ENCODE measurements at places on chromosomes 12 and 14.
A peak's percentile ranks its signal among the peaks of the same experiment; 100 is the strongest.

- DNase-seq = no peak
Measured at GRCh38 chr14:51335961-51336723, 96.1 kb downstream of the TMX1 start.

DNA sequence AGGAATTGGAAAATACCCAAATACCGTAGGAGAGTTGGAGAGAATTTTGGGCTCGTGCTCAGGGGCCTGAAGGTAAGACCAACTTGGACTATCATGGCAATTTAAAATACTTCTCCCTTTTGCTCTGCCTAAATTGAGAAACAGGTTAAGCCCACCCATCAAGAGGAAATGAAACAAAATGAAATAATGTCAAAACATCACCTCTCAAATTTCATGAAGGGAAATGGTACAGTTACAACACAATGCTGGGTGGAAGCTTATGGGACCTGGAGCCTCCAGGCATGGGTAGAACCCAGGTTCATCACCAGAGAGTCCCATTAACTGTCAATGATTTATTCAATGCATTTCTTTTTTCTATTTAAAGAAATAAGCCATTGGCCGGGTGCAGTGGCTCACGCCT lies 33.7 kb downstream of the FOS start:
- DNase-seq = no peak

DNA sequence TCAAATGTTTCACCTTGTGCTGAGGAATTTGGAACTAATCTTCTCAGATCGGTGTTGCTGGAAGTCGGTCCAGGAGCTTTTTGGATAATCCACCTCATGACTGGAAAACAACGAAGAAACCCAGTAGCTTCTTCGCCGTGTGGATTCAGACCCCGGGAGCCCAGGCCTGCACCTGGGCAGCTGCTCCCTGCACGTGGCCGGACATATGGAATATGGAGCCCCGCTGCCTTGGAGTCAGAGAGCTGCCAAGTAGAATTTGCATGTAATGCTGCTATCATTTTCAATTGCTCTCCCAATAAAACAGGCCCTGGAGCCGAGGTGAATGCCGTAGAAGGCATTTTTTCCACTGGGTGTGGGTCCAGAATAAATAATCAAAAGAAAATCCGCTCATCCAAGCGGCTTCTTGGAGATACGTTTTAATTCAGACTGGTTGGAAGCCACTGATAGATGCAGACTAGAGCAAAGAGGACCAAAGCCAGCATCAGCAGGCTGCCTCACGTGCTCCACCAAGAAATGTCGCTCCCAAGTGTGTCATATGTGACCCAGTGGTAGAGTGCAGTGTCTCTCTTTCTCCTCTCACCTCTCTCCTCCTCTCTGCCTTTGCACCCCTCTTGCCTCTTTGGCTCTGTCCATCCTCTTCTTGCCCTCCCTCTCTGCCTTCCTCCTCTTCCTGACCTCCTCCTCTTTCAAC lies 115.3 kb downstream of the ZNF664 start:
- DNase-seq = no peak

DNA sequence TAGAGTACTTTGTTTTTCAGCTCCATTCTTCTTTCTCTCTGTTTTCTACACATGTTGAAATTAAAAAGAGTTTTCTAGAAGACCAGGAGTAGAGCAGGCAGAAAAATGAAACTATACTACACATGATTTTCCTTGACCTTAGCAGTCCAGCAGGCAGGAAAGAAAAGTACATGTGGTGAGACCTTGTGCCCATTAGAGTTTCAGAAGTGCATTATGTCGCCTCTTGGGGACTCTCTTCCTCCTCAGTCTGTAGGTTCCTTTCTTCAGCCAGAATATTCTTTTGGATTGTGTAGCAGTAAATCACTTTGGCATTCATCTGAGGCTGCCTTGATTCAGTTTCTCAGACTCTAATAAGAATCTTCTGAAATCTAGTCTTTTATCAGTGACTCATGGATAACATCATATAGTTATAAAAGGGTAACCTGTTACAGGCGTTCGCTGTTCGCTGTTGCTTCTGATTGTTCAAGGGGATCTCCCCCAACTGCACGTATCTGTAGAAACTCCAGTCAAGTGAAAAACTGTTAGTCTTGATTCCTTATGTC lies 161.8 kb downstream of the ANO4 start:
- no peak for DNase-seq

- DNase-seq = no peak
Measured at GRCh38 chr14:66473223-66473622, 12.9 kb upstream of the CCDC196 start.

DNA sequence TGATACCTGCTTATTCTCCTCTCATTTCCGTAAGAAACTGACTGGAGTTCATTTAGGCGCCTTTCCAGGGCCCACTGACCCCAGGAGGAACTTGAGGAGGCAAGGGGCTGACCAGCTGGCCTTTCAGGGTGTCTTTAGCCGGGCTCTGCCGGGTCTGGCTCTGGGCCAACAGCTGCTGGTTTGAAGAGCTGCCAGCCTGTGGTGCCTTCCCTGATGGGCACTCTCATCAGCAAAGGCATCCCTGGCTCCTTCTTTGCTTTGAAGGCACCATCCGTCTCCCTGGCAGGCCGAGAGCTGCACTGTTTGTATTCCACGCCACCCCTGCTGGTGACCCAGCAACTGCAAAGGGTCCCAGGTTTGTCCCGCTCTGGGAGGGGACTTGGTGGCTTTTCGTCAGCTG lies 42.0 kb downstream of the IQSEC3 start:
- DNase-seq = no peak

GRCh38 chr12:39780913-39781446 lies 161.4 kb upstream of the ABCD2 start:
- DNase-seq = no peak

GRCh38 chr12:116222358-116222757 lies 55.1 kb downstream of the MED13L start:
- peak; percentile 64 for DNase-seq

- DNase-seq = no peak
Measured at GRCh38 chr14:72753879-72754400, 140.0 kb downstream of the DPF3 start.

DNA sequence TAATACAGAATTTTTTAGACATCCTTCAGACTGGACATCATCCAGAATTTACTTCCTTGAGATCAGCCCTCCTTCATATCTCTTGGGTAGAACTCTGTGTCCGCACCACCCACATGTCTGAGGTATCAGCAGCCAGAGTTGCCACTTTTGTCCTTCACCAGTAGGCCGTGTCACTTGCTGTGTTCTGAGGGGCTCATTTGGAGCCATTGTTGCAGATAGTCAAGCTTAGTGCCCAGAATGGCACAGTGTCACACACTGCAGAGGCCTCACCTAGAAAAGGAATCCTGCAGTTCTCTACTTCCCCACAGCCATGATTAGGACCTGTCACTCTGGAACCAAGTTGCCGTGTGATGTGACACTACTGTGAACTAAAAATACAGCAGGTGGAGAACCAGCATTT lies 36.9 kb upstream of the KCNK13 start:
- no peak for DNase-seq

- no peak for DNase-seq
Measured at GRCh38 chr12:118334939-118335567, 37.7 kb downstream of the TAOK3 start.

GRCh38 chr14:100775831-100776591 lies 49.3 kb downstream of the DLK1 start:
- no peak for DNase-seq

- no peak for DNase-seq
Measured at GRCh38 chr12:49068879-49069506, 786 bp downstream of the RHEBL1 start.

GRCh38 chr12:41663598-41664265 lies 475.6 kb downstream of the PDZRN4 start:
- DNase-seq = peak; percentile 45

GRCh38 chr14:60705100-60705499 lies 19.1 kb downstream of the SIX4 start:
- no peak for DNase-seq

DNA sequence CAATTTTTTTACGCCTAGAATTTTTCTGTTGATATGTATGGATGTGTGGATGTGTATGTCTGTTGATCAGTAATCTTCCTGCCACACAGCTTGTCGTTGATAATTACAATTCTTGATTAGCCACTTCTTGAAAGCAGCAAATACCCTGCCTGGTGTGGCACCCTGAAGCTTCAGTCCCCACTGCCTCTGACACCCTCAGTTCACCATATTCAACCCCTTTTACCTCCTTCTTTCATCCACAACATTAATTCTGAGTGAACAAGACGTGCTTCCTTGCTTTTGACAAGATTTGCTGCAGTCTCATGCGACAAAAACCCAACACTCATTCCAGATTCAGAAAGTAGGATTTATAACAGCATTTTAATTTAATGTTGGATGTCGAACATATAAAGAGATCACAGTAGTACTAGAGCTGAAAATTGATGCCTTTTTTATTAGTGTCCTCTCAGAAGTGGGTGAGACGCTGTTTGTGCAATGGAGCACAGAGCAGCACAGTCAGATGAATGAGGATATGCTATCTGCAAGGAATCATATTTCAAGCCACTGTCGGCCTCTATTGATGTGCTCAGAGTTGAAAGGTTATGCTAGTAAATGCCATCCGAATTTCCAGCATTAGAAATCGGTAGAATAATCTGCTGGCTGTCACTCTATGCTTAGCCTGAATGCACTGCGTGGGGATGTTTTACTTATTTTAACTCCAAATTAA lies 383.7 kb downstream of the EGLN3 start:
- no peak for DNase-seq

DNA sequence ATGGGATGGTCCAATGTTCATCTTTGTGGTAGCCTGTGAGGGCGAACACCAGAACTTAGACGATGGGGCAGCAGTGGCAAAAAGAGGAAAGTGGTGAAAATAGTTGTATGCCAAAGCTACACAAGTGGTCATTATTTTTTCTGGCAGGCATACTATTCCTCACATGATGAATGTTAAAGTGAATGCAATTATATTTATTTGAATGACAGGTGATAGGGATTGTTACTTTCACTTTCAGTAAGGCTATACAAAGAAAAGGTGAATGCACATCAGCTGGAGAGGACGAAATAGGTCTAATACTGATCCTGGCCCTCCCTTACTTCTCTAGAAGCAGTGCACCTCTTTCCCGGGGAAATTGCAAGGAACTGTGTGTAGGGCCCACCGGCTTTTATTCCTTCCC lies 470.1 kb downstream of the TMTC2 start:
- no peak for DNase-seq

- DNase-seq = no peak
Measured at GRCh38 chr12:127363392-127363791, 903.6 kb upstream of the TMEM132C start.

DNA sequence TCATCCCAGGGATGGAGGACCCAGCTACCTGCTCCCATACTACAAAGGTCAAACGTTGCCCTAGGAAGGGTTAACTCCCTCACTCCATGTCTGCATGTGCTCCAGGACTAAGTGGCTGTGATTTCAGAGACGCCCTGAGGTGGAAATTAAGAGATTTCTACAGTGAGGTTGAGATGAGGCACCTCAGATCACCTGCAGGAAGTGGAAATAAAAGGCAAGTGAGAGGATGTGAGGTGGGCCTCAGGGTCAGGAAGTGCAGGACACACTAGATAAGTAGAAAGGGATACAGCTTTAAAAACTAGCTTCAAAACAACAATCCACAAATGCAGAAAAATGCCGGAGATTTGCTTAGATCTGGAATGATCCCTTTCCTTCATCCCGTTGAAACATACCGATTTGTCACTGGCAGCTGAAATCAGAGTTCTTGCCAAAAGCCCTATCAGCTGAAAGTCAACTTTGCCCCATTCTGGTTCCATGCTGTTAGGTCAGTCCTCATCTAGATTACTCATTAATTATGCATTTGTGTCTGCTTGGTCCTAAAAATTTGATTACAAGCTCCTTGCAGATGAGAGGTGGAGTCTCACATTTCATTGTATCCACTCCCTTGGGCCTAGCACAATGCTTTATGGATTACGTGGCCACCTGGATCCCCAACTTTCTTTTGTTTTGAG lies 6.6 kb downstream of the PLBD1 start:
- peak; percentile 66 for DNase-seq

GRCh38 chr12:111178181-111179081 lies 190.5 kb downstream of the PHETA1 start:
- DNase-seq = no peak

DNA sequence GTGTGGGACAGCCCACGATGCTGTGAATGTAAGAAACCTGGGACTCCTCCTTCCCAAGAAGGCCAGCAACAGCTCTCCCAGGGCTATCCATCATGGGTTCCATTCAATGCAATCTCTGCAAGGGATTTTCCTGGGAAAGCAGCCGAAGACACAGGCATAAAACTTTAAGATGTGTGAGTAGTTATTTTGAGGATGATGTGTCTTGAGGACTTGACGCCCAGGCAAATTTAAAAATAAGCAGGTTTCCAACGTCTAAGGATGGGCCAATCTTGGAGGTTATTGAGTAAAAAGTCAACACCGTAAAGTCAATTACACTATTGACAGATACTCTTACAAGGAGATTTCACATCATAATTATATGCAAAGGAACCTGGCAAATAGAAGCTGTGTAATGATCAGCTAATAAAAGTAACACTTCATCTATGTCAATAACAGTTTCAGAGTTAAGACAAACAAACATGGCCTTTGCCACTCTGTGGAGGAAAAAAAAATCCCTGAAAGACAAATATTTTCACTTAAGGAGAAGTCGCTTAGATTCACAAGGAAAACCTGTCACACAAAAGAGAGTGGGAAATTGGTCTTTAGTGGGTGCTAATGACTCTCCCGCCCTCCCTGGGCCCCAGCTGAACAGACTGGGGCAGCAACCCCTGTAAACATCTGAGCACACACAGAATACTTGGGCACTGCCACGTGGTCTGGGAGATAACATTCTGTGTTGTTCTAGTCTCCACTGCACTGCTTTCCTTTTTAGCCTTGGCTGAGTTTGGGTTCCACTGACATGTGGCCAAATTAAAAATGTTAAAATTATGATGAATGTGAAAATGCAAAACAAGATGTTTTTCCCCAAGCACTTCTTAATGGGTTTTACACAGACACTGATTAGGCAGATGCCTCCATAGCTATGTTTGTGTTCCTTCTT lies 240.9 kb downstream of the FOXN3 start:
- DNase-seq = no peak

DNA sequence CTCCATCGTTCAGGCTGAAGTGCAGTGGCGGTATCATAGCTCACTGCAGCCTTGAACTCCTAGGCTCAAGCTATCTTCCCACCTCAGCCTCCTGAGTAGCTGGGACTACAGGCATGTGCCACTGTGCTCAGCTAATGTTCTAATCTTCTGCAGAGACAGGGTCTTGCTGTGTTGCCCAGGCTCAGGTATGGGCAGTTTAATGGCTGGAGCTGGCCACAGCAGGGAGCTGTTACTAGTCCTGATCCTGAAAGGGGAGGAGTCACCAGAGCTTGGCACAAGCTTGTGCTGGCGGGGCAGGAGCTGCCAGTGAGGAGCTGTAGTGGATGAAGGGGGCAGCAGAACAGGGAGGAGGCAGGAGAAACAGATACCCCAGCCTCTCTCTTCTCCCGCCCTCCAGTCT lies 10.6 kb downstream of the TMEM120B start:
- no peak for DNase-seq

DNA sequence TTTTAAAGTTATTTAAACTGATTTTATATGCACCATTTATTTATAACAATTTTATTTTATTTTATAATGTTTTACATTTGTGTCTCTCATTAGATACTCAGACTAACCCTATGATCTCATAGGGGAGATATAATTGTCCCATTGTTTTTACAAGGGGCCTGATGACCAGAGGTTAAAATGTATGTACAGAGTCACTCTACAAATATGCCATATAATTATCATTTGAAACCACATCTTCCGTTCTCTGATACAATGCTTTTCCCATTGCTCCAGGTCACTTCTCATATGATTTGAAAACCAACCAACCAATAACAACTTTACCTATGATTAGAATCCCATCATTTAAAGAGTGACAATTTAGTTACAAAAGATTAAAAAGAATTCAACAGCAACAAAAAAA lies 137.8 kb downstream of the GPHN start:
- no peak for DNase-seq

- DNase-seq = peak; percentile 37
Measured at GRCh38 chr12:8860165-8860961, 37.9 kb downstream of the A2ML1 start.

Data from LoVo (cell line).